ENCODE measurements at places on chromosomes 5 and 9.

DNA sequence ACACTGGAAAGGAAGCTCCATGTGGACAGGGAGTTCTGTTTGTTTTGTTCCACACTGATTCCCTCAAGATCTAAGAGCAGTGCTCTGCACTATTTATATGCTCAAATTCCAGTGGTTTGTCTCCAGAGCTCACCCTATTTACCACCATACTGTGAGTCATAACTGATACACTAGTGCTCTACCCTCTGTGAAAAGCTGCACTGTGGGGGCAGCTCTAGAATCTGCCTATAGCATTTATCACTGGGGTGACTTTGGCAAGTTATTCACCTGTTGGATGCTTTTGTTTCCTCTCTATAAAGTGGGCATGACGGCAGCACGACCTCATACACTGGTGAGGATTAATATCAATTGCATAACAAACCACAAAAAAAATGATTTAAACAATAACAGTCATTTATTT is 307.8 kb downstream of the NR2F1-AS1 start:
- no peak for DNase-seq

DNA sequence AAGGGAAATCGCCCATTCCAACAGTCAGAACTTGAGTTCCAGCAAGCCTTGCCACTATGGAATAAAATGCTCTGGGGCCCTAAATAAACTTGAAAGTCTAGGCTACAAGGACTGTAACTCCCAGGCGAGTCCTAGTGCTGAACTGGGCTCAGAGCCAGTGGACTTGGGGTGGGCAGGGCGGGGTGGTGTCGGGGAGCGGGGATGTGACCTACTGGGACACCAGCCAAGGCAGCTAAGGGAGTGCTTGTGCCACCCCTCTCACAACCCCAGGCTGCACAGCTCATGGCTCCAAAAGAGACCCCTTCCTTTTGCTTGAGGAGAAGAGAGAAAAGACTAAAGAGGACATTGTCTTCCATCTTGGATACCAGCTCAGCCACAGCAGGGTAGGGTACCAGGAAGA is 61.5 kb downstream of the MEIKIN start:
- DNase-seq: no peak

- no peak for DNase-seq
Measured at GRCh38 chr5:83255268-83255667, 177.9 kb downstream of the XRCC4 start.

- no peak for DNase-seq
Measured at GRCh38 chr9:27248702-27249101, 48.2 kb downstream of the EQTN start.

- peak; percentile 34 for DNase-seq
Measured at GRCh38 chr9:91131433-91131839, 230.3 kb downstream of the AUH start.

Measured in activated CD4-positive, alpha-beta T cell treated with anti-CD3 and anti-CD28 coated beads, Interleukin-2, amount 50 U/mL, for 4 hours (primary cell).